ENCODE measurements at places on chromosomes 3 and 15.

- peak; percentile 9 for DNase-seq
- H3K4me3 ChIP-seq = no peak overlapping the region
- H3K36me3 ChIP-seq = no peaks in the 10 kb centered on the region
- H3K4me1 ChIP-seq = no peaks in the 10 kb centered on the region
- no peaks in the 10 kb centered on the region for H3K27me3 ChIP-seq
These were observed 41.6 kb upstream of the STRIT1 start for GRCh38 chr3:155334914-155335723.

DNA sequence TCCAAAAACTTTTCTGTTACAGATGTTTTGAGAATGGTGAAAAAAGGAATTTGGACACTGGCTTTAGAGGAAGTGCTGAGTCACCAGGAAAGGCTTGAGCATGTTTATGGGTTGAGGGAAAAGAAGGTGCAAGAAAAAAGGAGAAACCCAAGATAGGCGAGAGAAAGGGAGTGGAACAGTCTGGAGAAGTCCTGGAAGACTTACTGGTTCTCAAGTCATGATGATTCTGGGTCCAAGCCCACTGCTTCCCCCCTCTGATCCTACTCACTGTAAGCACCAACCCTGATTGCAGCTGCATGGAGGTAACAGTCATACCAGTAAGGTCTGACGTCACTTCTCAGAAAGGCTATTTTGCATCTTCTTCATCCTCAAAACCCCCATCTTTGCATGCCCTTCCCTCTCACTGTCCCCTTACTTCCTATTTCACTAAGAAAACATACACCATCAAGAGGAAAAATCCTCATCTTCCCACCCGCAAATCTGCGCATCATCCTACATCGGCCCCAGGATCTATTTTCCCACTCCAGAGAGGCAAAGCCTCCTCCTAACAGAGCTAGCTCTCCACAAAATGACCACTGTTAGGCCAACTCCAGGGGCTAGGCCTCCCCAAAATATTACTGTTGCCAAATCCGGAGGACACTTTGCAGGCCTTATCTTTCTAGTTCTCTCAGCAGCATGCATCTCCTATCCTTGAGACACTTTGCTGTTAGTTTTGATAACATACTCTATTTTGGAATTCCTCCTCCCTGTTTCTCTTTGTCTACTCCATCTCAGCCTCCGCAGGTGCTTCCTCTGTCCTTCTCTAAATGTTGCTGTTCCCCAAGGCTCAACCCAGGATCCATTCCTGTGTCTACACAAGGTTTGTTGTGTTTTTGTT, 3.2 kb upstream of the ATP13A3 start:
- H3K4me1 ChIP-seq = peaks cover 46% of the 10 kb centered on the region
- peaks cover 18% of the 10 kb centered on the region for H3K36me3 ChIP-seq
- H3K27me3 ChIP-seq = no peaks in the 10 kb centered on the region
- peak; percentile 55 for DNase-seq
- H3K4me3 ChIP-seq = peak overlapping the region; percentile 1
- peak overlapping the region; percentile 51 for H3K27ac ChIP-seq

DNA sequence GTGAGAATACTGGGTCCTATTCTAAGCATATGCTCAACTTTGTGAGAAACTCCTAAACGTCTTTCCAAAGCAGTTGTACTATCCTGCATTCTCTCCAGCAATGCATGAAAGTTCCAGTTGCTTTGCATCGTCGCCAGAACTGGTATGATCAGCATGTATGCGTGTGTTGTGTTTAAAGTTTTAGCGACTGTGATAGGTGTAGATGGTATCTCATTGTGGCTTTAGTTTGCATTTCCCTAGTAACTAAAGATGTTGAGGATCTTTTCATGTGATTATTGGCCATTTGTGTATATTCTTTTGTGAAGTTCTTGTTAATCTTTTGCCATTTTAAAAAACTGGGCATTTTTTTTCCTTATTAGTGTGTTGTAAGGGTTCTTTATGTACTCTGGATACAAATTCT, 115.1 kb downstream of the SPATA16 start:
- no peak overlapping the region for H3K4me3 ChIP-seq
- no peak for DNase-seq

GRCh38 chr15:93071469-93071936, 17.5 kb downstream of the RGMA start:
- H3K27ac ChIP-seq = no peak overlapping the region
- H3K27me3 ChIP-seq = peaks cover 39% of the 10 kb centered on the region
- H3K36me3 ChIP-seq = no peaks in the 10 kb centered on the region
- no peak overlapping the region for H3K4me3 ChIP-seq
- H3K4me1 ChIP-seq = peaks cover 10% of the 10 kb centered on the region

DNA sequence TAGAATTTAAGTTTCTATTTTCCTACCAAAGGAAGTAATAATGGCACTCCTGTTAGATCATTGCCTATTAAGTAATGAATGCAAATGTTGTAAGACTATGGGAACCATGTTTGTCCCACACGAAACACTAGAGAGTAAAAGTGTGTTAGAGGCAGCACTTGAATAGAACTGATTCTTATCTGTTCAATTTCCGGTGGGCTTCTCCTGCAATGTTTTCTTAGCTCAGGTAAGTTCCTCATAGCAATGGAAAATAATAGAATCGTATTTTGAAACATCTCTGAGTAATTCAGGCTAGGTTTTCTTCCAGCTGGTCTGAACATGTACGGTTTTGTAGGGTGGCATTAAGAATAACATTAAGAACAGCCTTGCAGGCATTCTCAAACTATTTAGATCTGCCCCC, 145.3 kb upstream of the LIPC start:
- no peak for DNase-seq
- peaks cover 4% of the 10 kb centered on the region for H3K4me1 ChIP-seq
- no peak overlapping the region for H3K4me3 ChIP-seq
- no peaks in the 10 kb centered on the region for H3K27me3 ChIP-seq

GRCh38 chr3:19717736-19718135, 216.3 kb downstream of the EFHB start:
- H3K36me3 ChIP-seq = no peaks in the 10 kb centered on the region
- DNase-seq = no peak
- H3K27me3 ChIP-seq = no peaks in the 10 kb centered on the region
- H3K27ac ChIP-seq = no peak overlapping the region

DNA sequence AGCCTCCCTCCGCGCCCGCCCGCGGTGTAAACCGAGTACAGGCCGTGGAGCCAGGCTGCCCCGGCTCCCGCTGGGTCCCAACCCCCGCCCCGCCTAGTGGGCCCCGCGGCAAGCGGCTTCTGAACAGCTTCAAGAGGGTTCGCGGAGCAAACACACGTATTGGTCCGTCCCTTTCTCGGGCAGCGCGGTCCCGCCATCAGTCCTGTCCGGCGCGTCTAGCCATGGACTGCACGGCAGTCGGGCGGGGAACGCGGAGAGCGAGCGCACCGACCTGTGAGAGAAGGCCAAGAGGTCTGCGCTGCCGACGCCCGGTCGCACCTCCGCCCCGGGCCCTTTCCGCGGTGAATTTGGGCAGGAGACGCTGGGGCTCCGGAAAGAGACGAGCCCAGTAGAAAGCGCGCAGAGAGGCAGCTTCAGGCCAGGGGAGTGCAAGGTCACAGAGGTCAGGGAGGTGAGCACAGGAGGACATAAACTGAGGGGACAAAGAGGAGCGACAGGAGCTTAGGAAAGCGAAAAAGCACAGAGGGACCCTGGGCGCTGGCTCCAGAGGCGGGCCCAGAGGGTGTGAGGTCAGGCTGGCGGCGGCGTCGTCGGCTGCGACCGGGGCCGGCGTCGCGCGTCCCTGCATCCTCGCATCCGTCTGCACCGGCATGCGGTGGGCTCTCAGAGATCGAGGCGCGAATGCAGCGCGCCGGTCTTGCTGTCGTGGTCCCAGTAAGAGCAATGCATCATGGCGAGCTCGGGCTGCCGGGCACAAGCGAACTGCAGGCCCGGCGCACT, 1.8 kb downstream of the FOXL2 start:
- peak overlapping the region; percentile 73 for H3K4me3 ChIP-seq
- peak overlapping the region; percentile 49 for H3K27ac ChIP-seq
- H3K4me1 ChIP-seq = peaks cover 34% of the 10 kb centered on the region
- peak; percentile 38 for DNase-seq
